ENCODE measurements at places on chromosomes 2 and 18. TPM values are rescaled to one million over a fixed set of nuclear protein-coding genes. Genes with fewer than 3 reads are reported as not detected.

- DNase-seq = no peak
Measured at GRCh38 chr18:58502628-58503027, 126.3 kb downstream of the ALPK2 start.

DNA sequence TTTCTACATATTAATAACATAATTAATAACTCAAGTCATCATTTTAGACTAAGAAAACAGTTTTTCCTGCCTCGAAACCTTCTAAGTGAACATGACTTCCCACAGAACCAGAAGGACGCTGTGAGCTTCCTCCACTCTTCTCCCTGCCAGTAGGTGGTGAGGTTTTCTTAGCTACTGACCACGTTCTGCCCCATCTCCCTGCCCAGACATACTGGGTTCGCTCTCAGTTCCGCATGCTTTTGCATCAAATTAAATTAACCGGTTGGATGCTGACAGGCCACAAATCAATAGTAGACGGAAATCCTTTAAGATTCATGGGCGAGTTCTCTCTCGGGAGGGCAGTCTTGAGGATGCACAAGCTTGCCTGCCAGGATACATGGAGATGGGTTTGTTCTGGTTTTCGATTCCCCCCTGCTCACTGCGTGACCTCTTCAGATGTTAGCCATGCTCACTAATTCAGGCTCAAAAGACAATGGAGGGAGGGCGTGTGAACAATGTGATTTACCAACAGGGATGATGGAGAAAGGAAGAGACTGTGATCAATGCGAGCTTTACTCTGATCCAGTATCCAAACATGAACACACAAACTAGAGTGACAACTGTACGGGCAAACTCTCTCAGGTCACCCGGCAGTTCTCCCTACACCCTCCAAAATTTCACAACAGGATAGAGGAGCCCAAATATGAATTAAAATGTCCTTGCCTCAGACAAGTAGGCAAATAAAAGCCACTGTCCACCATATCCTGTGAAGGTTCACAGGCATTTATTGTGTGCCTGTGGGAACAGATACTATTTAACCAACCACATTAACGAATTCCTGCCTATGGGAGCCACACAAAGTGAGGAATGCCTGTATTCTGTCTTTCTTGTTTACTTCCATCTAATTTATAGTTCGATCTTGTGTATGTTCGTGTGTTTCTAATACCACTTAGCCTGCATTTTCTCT lies 375.7 kb downstream of the EIPR1 start:
- no peak for DNase-seq

GRCh38 chr18:3541549-3542386 lies 91.8 kb downstream of the TGIF1 start:
- DNase-seq = no peak

DNA sequence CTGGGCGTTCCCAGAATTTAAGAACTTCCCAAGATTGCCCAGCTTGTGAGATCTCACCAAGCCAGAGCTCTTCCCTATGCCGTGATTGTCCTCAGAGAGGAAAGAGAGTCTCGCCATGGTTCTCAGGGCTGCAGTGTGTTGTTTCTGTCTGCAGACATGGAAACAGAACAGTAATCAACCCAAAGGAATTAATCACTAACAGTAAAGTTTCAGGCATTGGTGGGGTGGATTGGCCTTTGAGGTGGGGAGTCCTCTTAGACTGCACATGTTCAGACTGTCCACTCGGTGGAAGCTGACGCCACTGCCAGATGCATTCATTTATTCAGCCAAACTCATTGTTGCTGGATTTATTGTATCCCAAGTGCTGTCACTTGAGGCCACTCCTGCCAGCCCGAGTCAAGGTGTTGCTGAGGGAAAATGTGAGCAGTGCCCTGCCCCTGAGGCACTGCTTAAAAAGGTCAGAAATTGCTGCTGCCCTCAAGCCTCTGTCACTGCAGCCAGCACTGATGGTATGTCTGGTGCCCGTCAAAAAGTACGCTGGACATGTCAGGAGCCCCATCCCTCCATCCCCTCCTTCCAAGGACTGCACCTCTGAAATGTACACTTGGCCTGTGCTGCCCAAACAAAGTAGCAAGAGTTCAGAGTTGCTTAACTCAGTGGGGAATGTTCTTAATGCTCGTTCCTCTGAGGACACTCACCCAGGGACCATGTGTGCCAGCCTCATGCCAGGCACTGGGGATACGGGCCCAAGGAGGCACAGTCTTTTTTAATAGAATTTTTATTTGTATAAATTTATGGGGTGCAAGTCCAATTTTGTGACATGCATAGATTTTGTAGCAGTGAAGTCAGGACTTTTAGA lies 201.0 kb downstream of the GLI2 start:
- DNase-seq = no peak

- no peak for DNase-seq
Measured at GRCh38 chr2:85063981-85064599, 69.1 kb upstream of the TCF7L1 start.

GRCh38 chr18:26511339-26512071 lies 36.8 kb downstream of the KCTD1 start:
- no peak for DNase-seq

GRCh38 chr2:20430461-20431300 lies 16.2 kb upstream of the RHOB start:
- DNase-seq = no peak

DNA sequence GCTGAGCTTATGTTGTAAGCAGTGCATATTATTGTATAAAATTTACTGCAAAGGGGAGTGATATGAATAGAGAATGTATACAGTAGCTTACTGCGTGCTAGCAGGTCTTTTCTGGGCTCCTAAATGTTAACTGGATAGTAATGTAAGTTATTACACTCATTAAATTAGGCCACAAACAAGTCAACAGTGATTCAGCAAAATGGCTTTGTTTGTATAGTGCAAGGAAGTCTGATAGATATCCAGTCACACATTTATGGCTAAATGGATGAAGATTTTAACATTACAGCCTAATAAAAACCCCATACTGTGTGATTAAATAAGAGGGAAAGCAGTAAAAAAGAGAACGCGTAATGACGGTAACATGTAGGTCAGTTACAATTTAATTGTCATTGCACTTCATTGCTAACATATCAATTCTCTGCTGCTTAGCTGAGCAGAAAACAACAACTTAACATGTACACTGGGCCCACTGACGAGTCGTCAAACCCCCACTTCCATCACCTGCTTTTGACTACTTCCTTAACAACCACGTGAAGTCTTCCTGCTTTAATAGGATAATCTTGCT lies 665.0 kb upstream of the FANCL start:
- no peak for DNase-seq

DNA sequence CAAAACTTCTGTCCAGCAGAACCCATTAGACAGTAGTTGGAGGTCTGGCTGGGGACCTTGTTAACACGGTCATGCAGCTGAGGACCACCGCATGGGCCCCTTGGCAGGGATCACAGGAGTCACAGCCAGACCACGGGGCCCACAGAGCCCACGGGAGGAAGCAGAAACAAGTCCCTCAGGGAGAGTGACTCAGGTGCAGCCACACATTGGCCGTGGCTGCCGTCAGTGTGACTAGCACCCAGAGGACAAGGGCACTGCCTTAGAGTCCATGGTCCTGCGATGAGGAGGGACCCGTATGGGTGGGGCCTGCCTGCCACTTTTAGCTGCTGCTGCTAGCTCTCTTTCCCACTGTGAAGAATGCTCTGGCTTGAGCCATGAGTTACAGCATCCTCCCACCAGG lies 5.9 kb upstream of the RFX8 start:
- DNase-seq = no peak

DNA sequence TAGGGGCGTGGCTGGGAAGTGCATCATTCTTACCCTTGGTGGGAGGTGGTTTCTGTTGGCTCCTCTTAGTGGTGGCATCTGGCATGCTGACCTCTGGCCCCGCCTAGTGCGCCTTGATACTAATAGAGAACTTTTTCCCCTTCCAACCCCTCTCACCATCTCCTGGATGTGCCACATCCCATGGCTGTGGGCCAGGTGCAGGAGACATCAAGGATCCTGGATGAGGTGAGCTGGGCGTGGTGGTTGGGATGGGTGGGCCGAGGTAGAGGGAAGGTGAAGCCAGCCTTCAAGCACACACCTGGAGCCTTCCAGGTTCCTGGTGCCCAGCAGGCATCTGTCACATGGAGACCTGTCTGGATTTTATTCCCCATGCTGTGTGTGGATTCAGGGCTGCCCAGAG lies 149.2 kb downstream of the DYSF start:
- no peak for DNase-seq

DNA sequence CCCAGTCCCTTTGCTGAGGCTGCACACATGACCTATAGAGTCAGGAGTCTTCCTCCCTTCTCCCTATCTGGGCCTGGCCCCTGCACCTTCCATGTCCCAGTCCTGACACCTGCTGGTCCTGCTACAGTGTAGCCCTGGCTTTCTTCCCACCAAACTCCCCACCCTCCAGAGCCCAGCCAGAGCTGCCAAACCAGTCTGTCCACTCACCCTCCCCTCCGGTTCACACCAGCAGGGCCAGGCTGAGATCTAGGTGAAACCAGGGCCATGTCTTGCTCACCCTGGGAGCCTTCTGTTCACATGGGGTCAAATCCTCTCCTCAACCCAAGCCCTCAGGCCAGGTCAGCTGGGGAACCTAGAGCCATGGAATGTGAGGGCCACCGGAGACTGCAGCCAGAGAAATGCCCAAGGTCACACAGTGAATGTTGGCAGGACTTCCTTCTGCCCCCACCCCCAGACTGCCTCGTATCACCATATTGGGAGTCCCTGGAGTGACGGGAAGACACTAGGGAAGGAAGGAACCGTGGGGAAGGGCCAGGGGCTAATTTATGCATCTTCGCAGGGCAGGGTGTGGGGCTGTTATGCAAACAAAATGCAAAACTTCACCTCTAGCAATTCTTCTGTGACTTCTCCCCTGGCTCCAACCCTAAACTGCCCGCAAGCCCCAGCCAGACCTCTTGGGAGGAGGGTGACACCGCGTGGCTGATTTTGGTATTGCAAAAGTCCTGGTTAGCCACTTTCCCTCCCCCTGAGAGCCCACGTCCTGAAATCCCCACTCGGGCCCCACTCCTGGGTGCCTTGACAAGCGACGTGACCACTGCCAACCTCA lies 14.6 kb downstream of the TNS1 start:
- DNase-seq = peak; percentile 52

DNA sequence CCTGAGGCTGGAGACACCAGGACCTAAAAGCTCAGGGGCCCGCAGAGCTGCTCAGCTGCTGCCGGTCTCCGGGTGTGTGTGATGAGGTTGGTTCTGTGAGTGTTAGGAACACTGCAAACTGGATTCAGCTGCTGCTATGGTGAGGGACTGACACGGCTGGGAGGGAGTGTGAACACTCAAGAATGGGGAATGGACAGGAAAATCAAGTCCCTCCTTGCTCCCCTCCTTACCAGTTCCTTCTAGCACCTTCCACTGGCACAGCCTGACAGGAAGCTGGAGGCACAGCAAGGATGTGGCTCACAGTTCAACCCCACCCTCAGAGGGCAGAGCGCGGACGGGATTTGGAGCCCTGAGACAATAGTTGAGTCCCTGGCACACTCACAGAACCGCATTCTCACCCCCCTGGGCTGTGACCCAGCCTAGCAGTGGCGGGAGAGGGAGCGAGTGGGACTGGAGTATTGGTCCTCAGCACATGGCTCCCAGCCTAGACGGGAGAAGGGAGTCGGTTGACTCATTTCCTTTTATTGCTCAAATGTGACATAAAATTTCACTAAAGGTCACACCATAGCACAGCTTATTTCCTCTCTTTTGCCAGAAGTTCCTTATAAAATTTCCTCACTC lies 42.5 kb downstream of the LRRC30 start:
- peak; percentile 70 for DNase-seq

DNA sequence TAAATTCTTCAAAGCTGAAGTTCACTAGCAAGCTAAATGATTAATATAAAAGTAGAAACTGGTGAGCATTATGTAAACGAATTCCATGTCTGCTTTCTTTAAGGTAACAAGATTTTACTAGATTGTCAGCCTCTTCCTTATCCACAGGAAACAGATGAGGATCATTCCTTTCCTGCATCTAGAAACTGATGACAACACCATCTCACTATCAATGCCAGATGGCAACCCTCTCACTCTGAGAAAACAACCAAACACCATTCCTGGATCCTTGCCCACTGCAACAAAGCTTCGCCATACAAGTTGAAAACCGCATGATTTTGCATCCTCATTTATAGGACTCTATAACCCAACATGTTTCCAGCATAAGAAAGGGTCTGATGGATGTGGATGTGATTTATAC lies 122.9 kb downstream of the ZNF521 start:
- DNase-seq = peak; percentile 57

- DNase-seq = no peak
Measured at GRCh38 chr2:204850581-204850980, 305.3 kb downstream of the PARD3B start.

- no peak for DNase-seq
Measured at GRCh38 chr2:185219981-185220380, 518.6 kb upstream of the FSIP2 start.

DNA sequence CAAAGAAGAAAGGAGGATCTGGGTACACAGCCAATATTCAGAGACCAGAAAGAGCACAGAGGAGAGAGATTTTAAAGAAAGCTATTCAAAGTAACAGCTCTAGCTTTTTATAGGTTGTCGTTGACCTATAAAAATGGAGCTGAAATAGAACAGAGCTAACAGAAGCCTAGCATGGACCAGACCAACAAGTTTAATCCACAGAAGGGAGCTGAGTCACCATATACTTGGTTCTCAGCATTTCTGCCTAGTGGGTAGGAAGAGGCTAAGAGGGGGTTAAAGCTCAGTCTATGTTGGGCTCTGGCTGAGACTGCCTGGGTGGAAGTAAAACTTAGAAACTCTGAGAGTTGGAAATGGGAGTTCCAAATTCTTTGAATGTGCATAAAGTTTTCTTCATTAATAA lies 678.0 kb upstream of the CDH2 start:
- DNase-seq = no peak

Gene SLC23A3
- total RNA-seq = not detected

Gene CCDC68
- 1.5 TPM for total RNA-seq

Gene CPO
- not detected for total RNA-seq

Gene SCN7A
- total RNA-seq = not detected

Gene TBC1D8
- total RNA-seq = 9.5 TPM

Gene ST8SIA5
- not detected for total RNA-seq

Gene NT5DC4
- total RNA-seq = not detected

Gene C2orf80
- total RNA-seq = not detected

Gene CLEC4F
- not detected for total RNA-seq

Gene CMPK2
- total RNA-seq = 6.6 TPM

Gene LIMS4
- 0.26 TPM for total RNA-seq

Gene METAP1D
- 16.4 TPM for total RNA-seq

Gene AFF3
- 1.9 TPM for total RNA-seq
